ENCODE measurements at places on chromosomes 5 and 9.

GRCh38 chr9:37066139-37066725, 32.2 kb upstream of the PAX5 start:
- no peak for DNase-seq

DNA sequence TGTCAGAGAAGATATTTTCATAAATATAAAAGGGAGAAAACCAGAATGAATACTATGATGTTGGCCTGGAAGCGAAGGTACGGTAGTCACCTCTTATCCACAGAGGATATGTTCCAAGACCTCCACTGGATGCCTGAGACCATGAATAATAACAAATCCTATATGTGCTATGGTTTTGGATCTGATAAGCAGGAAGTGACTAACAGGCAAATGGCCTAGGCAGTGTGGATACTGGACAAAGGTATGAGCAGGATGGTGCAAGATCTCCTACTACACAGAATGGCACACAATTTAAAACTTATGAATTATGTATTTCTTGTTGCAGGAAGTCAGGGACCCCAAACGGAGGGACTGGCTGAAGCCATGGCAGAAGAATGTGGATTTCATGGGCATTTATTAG, 48.2 kb downstream of the ADAMTS12 start:
- no peak for DNase-seq

DNA sequence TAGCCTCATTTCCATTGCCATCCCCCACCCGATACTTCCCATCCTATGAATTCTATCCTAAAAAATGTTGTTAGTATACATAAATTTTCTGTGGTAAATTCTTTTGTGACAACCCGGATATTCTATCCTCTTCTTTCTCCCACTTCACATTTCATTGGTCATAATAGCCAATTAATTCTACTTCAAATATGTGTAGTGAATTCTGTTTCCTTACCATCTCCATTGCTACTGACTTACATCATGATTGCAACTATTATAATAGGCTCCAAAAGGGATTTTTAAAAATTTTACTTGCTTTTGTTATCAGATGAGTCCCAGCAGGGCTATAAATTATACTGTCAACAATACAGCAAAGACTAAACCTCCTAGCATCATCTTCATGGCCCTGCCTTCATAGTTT, 1326.8 kb downstream of the PTPRD start:
- DNase-seq = no peak

GRCh38 chr9:34440017-34440416, 18.4 kb downstream of the FAM219A start:
- DNase-seq = no peak
